ENCODE measurements at places on chromosomes 1 and 21. TPM values are rescaled to one million over a fixed set of nuclear protein-coding genes. Genes with fewer than 3 reads are reported as not detected.

KIF26B gene
- total RNA-seq, result 0.07 TPM

ARMH1 gene
- not detected for total RNA-seq

F3 gene
- total RNA-seq, result 3.8 TPM

USH2A gene
- 0.02 TPM for total RNA-seq

FCN3 gene
- total RNA-seq, result not detected

SPATA21 gene
- total RNA-seq, result not detected

PTTG1IP gene
- total RNA-seq, result 139 TPM

PRR9 gene
- not detected for total RNA-seq

PLA2G2A gene
- not detected for total RNA-seq

KLHDC8A gene
- not detected for total RNA-seq

CTSE gene
- total RNA-seq, result not detected

EPHA10 gene
- 0.43 TPM for total RNA-seq

PYHIN1 gene
- not detected for total RNA-seq

NTMT2 gene
- total RNA-seq, result not detected

CD5L gene
- not detected for total RNA-seq

CYP4A11 gene
- not detected for total RNA-seq

MAGOH gene
- 57.6 TPM for total RNA-seq

RSPH1 gene
- not detected for total RNA-seq

NDUFS5 gene
- 349 TPM for total RNA-seq

TSPAN1 gene
- 0.07 TPM for total RNA-seq

ASAP3 gene
- total RNA-seq, result 6.8 TPM

HENMT1 gene
- 2.5 TPM for total RNA-seq

CFHR5 gene
- not detected for total RNA-seq

CNST gene
- total RNA-seq, result 26.1 TPM

LAD1 gene
- not detected for total RNA-seq

CD1E gene
- not detected for total RNA-seq

TMOD4 gene
- 0.87 TPM for total RNA-seq

FAM43B gene
- total RNA-seq, result not detected

SPRR1A gene
- total RNA-seq, result not detected

NHLH1 gene
- total RNA-seq, result 0.27 TPM

ODR4 gene
- 42.9 TPM for total RNA-seq

LCE1E gene
- total RNA-seq, result not detected

C1orf87 gene
- not detected for total RNA-seq

RNU1-2 gene
- total RNA-seq, result under 0.01 TPM

TGFBR3 gene
- total RNA-seq, result 11.3 TPM

OR2M7 gene
- total RNA-seq, result not detected

KLF17 gene
- not detected for total RNA-seq

STUM gene
- not detected for total RNA-seq

CFAP74 gene
- total RNA-seq, result not detected

LRRC7 gene
- total RNA-seq, result 0.20 TPM

OXCT2 gene
- 0.74 TPM for total RNA-seq

CCDC27 gene
- total RNA-seq, result not detected

DNASE2B gene
- total RNA-seq, result not detected

OLFML3 gene
- 0.45 TPM for total RNA-seq

IVL gene
- total RNA-seq, result not detected

ZC3H12A gene
- total RNA-seq, result 12.3 TPM

PTGER3 gene
- total RNA-seq, result 0.09 TPM

LIPI gene
- total RNA-seq, result not detected

RXFP4 gene
- total RNA-seq, result not detected

C4BPA gene
- not detected for total RNA-seq

TMPRSS2 gene
- not detected for total RNA-seq

MPL gene
- not detected for total RNA-seq

ACKR1 gene
- total RNA-seq, result not detected

LRRC39 gene
- total RNA-seq, result 0.22 TPM

ATP1A2 gene
- total RNA-seq, result 0.12 TPM

DNM3 gene
- 0.12 TPM for total RNA-seq

DNAJC6 gene
- total RNA-seq, result 16.9 TPM

CELA2B gene
- not detected for total RNA-seq

Measured in NCI-H460 (cell line).